Left lobe of liver (tissue), 2 donors: ENCODE measurements at places on chromosomes 5 and 9.

DNA sequence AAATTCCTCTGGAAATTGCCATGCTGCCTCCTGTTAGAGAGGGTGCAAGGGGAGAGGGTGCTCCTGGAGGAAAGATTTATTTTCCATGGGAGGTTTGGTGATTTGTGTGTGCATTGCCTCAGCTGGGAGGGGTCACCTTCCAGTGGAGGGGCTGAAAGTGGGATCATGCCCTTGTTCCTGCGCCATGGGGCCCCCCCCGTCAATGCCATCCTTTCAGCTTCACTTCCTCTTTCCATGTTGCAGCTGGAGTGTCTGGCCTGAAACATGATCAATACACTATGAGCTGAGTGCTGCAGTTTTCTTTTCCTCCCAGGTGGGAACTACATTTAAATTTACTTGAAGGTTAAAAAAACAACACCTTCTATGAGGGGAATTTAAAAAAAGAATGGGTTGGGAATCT lies 176.8 kb downstream of the MELK start:
- no peak for DNase-seq

DNA sequence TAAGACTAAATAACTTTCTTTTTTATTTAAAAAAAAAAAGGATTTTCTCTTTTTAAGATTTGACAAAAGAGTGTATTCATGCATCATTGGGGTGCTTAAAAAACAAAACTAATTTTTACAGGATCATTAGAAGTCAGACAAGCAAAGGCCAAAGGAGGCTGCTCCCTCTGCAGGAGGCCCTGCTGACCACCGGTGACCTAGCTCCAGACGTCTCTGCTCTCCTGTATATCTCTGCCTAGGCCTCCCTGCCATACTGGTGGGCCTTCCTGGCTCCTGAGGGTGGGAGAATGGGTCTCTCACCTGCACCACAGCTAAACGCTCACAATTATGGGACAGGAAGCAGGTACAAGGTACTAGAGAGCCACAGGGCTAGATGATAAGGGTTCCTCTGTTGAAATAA lies 36.6 kb downstream of the CSF2 start:
- DNase-seq: no peak

DNA sequence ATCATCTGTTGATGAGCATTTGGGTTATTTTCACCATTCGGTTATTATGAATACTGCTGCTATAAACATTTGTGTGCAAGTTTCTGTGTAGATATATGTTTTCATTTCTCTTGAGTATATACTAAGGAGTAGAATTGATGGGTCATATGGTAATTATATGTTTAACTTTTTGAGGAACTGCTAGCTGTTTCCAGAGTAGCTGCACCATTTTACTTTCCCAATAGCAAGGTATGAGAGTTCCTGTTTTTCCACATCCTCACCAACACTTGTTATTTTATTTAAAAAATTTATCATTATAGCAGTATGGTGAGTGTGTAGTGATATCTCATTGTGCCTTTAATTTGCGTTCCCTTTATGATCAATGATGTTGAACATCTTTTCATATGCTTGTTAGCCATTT lies 29.2 kb downstream of the CD14 start:
- no peak for DNase-seq

DNA sequence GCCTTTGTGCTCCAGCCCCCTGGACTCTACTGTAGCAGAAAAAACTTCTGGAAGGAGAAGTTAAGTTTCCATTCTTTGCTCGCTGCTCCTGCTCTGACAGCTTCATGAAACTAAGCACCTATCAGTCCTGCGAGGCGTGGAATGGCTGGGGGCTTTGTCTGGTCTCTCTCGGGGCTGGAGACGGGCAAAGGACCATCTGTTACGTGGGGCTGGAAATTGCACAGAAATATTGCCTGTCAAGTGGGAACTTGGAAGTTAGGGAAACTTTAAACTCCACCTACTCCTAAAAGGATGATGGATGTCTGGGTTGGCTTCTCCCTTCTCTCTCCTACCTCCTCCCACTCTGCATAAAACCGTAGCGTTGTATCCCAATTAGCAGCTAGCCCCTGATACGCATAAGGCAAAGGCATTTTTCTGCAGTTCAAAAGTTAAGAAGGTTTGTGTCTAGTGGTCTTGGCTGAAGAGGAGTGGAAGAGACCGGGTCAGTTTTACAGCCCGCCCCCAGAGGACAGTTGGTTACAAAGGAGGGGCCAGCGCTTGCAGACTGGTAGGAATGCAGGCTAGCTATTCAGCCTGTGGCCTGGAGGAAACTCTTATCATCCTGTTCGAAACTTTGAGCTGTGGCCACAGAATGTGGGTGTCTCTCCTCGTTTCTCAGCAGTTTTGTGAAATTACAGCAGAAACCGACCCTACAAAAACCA lies 1.3 kb downstream of the FBXL7 start:
- no peak for DNase-seq

DNA sequence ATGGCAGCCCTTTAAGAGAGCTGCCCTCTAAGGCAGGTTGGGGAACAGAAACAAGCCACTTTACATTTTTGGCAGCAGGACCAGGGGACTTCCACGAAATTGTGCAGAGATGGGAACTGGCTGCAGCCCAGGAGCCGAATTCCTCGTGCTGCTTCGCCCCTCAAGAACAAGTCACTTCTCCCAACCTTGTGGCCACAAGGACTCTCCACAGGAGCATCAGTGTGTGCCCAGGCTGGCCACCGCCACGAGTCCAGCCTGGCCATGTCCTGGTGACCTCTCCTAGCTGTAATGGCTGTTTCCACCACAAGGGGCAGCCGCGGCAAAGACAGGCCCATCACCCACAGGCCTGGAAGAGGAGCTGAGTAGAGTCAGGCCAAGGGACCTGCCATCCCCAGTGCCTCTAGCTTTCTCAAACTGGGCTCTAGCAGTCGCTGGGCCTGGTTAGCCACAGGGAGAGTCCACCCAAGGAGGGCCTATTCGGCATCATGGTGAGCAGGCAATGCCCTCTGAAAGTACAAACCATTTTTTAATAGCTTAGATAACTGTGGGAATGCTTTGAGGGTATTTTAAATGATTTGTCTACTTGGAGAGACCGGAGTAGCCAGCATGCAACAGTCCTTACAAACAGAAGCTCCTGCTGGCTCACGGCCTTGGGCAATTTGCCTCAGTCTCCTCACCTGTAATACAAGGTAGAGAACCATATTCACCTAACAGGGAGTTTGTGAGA lies 129.0 kb downstream of the COL23A1 start:
- DNase-seq: peak; percentile 82

- no peak for DNase-seq
These were observed 17.2 kb upstream of the RGS3 start for GRCh38 chr9:113446323-113446740.

GRCh38 chr9:71001780-71002386 lies 119.5 kb downstream of the TRPM3 start:
- peak; percentile 47 for DNase-seq

GRCh38 chr9:128406848-128407391 lies 13.7 kb upstream of the CERCAM start:
- DNase-seq: no peak

- no peak for DNase-seq
These were observed 443.9 kb upstream of the KLF4 start for GRCh38 chr9:107933516-107933915.

- no peak for DNase-seq
These were observed 218.6 kb upstream of the RASEF start for GRCh38 chr9:83281306-83282255.

- DNase-seq: no peak
These were observed 61.4 kb upstream of the ADRB2 start for GRCh38 chr5:148765061-148765460.

DNA sequence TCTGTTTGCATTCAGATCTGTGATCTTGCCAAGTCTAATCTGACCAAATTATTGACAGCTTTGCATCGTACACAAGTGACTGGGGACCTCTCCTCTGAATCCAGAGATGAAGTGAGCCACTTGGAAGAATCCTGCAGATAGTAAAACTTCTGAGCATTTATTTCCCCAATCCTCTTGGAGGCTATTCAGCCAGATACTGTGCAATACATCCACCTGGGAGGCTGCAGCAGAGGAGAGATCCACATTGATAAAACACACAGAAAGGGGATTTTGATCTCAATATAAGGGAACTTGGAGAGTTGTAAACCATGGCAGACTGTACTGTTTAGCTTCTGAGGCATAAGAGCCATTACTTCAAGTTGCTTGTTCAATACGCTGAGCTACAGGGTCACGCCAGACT lies 654.6 kb downstream of the MTRR start:
- DNase-seq: no peak

GRCh38 chr9:130664251-130665028 lies at the start of gene PRDM12:
Gene PRDM12 (plus strand): TSS chr9:130664594. CDS start chr9:130664654, 60 bp downstream.
- DNase-seq: no peak

GRCh38 chr5:132979367-132979940 lies 16.0 kb upstream of the AFF4 start:
- DNase-seq: peak; percentile 10

- DNase-seq: no peak
These were observed 31.3 kb downstream of the SNAPC3 start for GRCh38 chr9:15453956-15454355.

GRCh38 chr9:11149065-11149464 lies 536.3 kb upstream of the PTPRD start:
- DNase-seq: no peak

- no peak for DNase-seq
These were observed 50.1 kb upstream of the FBXL17 start for GRCh38 chr5:108432024-108432423.

DNA sequence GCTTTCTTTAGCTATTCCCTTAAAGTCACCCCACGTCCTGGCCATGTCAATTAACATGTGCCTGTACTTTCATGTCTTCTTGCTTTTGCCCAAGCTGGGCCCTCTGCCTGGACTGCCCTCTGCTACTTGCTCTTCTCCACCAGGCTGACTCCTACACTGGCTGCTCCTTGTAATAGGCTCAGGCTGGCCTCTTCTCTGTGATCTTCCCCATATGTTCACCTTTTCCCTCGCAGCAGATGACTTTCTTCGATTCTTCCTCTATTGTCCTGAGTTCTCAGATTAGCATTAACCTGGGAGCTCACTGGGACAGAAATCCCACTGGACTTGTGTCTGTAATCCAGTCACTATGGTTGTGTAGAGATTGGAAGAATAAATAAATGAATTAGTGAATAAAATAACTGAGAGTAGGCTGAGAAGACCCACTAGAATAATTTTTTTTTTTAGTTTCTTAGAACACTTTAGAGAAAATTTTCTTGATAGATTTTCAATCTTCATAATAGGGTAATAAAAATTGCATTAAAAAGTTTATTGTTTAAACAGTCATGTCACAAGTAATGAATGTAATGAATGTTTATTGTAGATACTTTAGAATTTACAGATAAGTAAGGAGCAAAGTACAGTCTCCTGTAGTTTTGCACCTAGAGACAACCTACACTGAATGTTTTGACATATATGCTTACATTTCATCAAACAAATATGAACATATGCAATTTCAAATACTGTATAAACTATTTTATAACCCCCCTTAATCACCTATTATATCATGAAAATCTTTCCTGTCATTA lies 47.4 kb upstream of the TNFSF15 start:
- DNase-seq: no peak

DNA sequence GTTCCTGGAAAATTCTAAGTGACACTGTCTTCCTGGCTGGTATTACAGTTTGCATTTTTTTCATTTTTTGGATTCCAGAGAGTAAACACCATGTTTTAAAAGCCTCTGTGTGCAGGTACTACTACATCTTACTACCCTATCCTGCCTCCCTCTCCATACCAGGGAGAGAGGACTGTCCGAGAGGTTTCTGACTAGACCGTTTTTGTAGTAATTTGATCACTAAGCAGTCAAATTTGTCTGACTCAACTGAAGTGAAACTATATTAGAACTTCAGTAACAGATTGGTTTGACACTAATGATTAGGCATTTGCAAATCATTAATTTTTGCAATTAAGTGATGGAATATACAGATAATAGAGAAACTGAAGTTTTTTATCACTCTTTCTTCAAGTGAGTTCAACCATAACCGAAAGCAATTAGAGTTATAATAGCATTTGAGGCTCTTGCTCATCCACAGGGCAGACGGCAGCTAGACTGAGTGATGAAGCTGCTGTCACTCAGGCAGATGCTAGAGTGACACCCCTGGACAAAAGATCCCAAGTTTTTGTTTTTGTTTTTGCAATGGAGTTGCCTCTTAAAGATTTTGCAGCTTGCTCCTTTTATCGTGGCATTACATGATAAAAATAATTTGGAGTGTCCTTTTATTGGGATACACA lies 44.3 kb downstream of the SMARCA2 start:
- no peak for DNase-seq

- DNase-seq: no peak
These were observed 22.0 kb downstream of the NUP188 start for GRCh38 chr9:128969491-128969890.

GRCh38 chr5:133899506-133899905 lies 68.9 kb downstream of the C5orf15 start:
- no peak for DNase-seq

DNA sequence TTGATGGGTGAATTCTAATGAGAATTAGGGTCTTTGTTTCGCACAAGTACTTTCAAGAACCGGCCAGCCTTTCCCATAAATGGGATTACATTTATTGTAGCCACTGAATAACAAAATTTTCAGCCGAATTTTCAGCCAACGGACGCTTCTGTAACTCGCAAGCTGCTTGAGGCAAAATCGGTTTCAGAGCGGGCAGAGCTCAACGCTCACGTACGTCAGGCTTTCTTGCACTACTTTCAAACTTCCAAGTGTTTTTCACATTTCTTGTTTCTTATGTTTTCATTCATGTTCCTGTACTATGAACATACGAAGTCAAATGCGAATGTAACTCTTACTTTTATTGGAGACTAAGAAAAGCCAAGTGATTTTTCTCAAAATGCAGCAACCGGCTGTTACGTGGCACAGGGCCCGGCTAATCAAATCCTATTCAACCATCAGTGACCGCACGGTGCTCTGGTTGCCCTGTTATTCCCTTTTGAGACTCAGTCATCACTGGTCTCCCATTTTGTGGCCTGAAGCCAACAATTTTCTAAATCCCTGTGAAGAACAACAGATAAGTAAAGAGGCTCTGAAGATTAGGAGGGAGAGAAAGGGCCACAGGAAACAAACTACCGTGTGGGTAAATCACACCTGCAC lies 68.5 kb downstream of the SLC28A3 start:
- no peak for DNase-seq

GRCh38 chr5:10451137-10451824 lies 9.6 kb downstream of the ROPN1L start:
- DNase-seq: peak; percentile 46

DNA sequence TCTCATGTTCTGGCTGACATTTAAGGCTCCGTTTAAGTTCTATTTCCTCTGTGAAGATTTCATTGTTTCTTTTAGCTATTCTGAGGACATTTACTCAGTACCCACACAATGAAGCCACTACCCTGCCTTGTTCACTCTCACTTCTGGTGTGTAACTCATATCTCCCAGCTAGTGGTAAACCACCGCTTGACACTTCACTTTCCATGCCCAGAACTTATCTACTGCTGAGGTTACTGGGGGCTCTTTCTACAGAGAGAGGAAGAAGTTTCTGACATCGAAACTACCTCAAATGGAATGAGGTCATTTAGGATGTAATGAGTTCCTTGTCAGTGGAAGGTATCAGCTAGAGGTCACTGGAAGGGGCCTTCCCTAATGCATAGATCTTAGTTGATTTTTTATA lies 501.5 kb downstream of the DMAC1 start:
- no peak for DNase-seq

DNA sequence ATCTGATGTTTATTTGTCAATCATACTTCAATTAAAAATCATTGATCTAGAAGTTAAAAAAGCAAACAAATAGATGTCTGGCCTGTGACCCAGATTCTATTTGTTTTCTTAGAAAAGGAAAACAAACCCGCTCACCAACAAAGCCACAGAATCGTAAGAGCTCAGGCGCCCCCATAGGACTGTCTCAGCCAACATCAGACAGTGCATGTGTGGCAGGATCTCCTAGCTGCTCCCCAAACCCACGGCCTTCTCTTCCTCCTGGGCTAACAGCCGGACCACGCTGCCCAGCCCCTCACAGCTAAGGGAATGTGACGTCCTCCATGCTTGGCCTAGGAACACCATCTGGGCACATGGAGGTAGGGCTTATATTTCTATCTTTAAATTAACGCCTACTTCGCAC lies 19.4 kb downstream of the OR2Y1 start:
- DNase-seq: no peak
